ENCODE measurements at places on chromosomes 6 and 20. TPM values are rescaled to one million over a fixed set of nuclear protein-coding genes. Genes with fewer than 3 reads are reported as not detected.

GHRH gene
- total RNA-seq, result not detected

PGBD1 gene
- 11.2 TPM for total RNA-seq

LGSN gene
- not detected for total RNA-seq

NKAPL gene
- not detected for total RNA-seq

LHFPL5 gene
- 0.10 TPM for total RNA-seq

DNA sequence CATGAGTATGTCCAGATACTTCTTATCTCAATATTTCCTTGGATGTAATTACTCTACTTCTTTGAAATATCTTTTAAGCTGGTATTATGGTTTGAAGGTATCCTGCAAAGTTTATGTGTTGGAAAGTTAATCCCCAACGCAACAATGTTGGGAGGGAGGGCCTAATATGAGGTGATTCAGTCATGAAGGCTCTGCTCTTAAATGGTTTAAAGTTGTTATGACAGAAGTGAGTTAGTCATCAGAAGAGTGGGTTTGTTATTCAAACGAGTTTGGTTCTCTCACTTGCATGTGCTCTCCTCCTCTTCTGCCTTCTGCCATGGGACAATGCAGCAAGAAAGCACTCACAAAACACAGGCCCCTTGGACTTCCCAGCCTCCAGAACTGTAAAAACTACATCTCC is 176.3 kb downstream of the KCNQ5 start:
- no peaks in the 10 kb centered on the region for H3K36me3 ChIP-seq
- DNase-seq, result no peak
- H3K27me3 ChIP-seq, result no peaks in the 10 kb centered on the region
- no peaks in the 10 kb centered on the region for H3K4me1 ChIP-seq

DNA sequence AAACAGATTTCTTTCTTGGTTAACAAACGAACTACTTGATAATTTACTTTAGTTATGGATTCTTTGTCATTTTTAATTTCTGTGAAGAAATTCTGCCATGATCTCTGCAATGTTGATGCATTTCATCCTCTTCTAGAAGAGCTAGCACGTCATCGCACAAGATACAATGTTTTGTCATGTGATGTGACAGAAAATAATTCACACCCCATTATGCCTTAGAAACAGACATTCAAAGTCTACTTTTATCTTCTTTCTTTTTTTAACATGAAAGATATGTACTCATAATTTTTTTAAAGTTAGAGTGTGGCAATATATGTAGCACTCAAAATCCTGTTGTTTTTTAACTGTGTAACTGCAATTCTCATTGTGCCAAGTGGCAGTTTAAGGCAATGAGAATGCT is 39.6 kb upstream of the NELFCD start:
- no peak overlapping the region for H3K27ac ChIP-seq
- peaks cover 10% of the 10 kb centered on the region for H3K27me3 ChIP-seq
- no peak for DNase-seq
- no peaks in the 10 kb centered on the region for H3K4me1 ChIP-seq

Measured in SJCRH30 (cell line).